ENCODE measurements at places on chromosomes 16 and 17.
A peak's percentile ranks its signal among the peaks of the same experiment; 100 is the strongest.

DNA sequence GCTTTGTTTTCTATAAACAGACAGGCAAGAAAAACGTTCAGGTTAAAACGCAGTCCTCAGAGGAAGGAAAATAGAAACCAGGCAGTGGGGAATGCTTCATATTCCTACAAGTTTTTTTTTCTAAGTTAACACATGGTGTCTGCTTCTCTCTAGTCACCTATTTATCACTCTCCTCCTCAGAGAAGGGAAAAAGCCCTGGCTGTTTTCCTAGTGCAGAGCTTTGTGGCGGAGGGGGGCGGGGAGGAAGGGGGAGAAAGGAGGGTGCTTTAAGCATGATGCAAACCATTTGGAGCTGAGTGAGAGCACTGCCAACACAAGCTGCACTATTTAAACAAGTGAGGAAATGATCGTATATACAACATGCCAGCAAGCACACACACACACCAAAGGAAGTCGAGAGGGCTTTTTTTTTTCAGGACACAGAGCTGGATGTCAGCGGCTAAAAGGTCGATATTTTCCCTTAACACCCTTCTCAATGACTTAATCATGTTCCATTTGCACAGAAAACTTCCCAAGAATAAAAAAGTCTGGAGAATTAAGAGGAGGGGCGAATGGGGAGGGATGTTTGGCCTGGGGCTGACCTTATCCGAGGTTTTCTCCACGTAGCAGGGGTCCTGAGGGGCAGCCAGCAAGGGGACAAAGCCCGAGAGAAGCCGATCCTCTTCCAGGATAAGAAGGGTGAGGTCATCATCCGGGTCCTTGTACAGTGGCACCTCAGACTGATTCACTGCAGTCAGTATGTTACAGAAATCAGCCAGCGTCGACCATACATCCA, 117.4 kb downstream of the HIC1 start:
- DNase-seq = no peak

- DNase-seq = no peak
These were observed 222.8 kb downstream of the CCDC182 start for GRCh38 chr17:57522042-57523005.

DNA sequence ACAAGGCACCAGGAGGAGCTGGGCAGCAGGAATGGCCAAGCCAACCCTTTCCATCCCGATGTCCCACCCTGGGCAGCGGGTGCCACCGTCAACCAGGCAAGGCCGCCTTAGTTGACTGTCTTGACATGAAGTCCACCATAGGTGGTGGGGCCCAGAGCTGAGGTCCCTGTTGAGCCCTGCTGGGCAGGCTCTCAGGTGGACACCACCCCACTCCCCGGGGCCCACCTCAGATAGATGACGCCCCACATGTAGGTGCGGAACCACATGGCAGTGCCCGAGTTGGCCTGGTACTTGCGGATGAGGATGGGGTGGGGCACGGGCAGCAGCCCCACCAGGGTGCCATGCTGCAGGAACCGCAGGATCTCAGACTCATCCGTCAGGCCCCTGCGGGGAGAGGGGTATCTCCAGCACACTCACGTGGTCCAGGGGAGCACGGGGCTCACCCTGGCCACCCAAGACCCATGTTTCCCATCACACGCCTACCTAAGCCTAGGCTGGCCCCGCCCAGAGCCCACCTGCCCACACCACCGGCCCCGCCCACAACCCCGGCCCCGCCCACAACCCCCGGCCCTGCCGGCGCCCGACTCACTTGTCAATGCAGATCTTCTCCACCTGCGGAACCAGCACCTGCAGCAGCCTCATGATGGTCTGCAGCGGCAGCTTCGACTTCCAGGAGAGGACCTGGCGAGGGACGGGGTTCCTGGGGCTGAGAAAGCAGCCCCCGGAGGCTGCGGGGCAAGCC, 16.2 kb downstream of the OTOP3 start:
- DNase-seq = no peak

DNA sequence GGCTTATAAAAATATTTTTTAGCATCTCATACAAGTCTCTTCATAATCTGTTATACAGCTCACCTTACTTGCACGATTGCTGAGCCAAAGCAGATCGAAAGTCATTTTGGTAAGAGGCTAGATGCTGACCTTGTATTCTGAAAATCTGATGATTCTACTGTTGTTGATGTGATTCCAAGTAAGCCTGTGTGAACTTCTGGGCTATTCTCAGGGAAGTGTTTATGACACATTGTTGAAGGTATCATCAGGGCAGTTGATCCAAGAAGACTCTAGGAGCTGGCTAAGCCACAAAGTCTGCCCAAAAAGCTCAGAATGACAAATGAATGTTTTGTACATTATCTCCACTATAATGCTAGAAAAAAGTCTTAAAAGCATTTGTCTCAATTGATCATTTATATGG, 16.0 kb downstream of the OMG start:
- DNase-seq = no peak

- DNase-seq = no peak
These were observed 13.7 kb upstream of the LDHD start for GRCh38 chr16:75130150-75130771.

DNA sequence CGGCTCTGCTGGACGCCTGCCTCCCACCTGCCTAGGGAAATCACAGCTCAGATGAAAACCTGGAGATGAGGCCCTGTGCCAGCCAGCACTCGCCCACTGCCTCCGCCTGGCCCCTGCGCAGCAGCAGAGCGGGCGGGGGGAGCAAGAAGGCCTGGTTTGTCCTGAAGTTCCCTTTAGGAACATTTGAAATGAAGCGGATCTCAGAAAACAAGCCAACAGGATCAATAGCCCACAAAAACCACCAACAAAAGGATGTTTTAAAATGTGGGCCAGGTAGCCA, 48.0 kb downstream of the RBFOX3 start:
- no peak for DNase-seq

GRCh38 chr16:10737068-10737625, 6.5 kb upstream of the NUBP1 start:
- DNase-seq = peak; percentile 25
